ENCODE measurements at places on chromosomes 6 and 20.

GRCh38 chr6:33192671-33193602 lies 670 bp upstream of the COL11A2 start:
- H3K4me3 ChIP-seq = peak overlapping the region; percentile 72
- peaks cover 21% of the 10 kb centered on the region for H3K36me3 ChIP-seq
- peaks cover 20% of the 10 kb centered on the region for H3K27me3 ChIP-seq

GRCh38 chr6:149122850-149123821 lies 194.4 kb upstream of the TAB2 start:
- peak overlapping the region; percentile 79 for H3K27ac ChIP-seq
- H3K4me3 ChIP-seq = peak overlapping the region; percentile 38
- H3K27me3 ChIP-seq = no peaks in the 10 kb centered on the region
- peaks cover 26% of the 10 kb centered on the region for H3K36me3 ChIP-seq
- peaks cover 28% of the 10 kb centered on the region for H3K4me1 ChIP-seq

GRCh38 chr20:33793011-33793931 lies 17.9 kb upstream of the CHMP4B start:
- no peak overlapping the region for H3K27ac ChIP-seq
- H3K4me3 ChIP-seq = no peak overlapping the region
- DNase-seq = no peak

GRCh38 chr6:72032086-72032485 lies 145.7 kb downstream of the RIMS1 start:
- no peaks in the 10 kb centered on the region for H3K36me3 ChIP-seq
- H3K4me3 ChIP-seq = no peak overlapping the region
- no peaks in the 10 kb centered on the region for H3K4me1 ChIP-seq
- H3K27me3 ChIP-seq = no peaks in the 10 kb centered on the region

DNA sequence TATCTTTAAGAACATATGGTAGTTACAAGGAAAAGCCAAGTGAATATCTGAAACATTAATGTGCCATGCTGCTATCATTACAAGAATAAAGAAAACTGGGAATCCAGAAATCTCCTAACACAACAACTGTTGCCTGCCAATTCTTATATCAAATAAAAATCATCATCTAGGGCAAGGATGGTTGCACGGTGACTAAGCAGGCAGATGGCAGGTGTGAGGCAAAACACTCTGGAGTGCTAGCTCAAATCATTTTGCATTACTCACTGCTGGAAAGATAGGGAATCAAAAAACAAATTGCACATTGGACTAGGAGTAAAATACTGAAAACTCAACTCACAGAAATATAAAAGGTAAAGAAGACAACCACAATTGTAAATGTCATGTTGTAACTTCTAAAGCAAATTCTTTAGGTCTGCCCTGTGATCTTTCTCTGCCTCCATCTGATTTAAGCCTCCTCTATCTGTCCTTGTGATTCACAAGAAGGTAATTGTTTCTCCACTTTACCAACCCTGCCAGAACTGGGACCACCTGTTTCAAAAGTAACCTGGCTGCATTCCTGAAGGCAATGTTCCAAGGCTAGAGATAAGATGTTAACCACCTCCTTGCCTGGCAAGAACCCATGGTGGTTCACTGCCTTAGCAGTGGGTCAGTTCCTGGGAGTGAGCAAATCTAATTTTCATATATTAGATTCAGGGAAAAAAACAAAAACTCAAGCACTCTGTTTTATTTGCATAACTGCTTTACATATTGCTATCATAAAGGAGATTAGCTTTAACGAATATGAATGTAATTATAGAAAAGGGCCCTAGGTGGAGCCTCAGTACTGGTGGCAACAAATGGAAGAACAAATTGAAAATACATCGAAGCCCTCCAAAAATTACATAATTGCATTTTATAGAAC lies 33.1 kb upstream of the LCA5 start:
- DNase-seq = no peak
- no peaks in the 10 kb centered on the region for H3K4me1 ChIP-seq
- H3K27ac ChIP-seq = no peak overlapping the region

- H3K4me3 ChIP-seq = no peak overlapping the region
- H3K27me3 ChIP-seq = peaks cover 8% of the 10 kb centered on the region
- H3K27ac ChIP-seq = no peak overlapping the region
These were observed 94.0 kb upstream of the PHACTR1 start for GRCh38 chr6:12622566-12622965.

DNA sequence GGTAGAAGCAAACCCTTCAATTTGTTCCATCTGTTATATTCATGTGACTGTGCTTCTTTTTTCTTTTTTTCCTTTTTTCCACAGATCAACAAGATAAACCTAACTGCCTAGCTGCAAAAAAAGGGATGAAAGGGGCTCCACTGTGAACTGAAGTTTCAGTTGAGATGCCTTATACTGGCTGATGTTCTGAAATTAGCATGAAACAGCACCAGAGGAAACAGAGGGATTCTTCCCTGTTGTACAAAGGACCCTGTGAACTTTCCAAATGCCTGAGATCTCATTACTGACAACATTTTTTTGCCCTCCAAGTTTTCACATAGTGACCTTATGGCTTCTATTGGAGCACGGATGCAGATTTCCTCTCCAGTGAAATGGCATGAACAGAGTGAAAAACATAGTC lies 302.7 kb upstream of the TFAP2D start:
- H3K27ac ChIP-seq = no peak overlapping the region
- H3K4me1 ChIP-seq = no peaks in the 10 kb centered on the region
- H3K36me3 ChIP-seq = peaks cover 8% of the 10 kb centered on the region
- no peaks in the 10 kb centered on the region for H3K27me3 ChIP-seq
- no peak for DNase-seq

DNA sequence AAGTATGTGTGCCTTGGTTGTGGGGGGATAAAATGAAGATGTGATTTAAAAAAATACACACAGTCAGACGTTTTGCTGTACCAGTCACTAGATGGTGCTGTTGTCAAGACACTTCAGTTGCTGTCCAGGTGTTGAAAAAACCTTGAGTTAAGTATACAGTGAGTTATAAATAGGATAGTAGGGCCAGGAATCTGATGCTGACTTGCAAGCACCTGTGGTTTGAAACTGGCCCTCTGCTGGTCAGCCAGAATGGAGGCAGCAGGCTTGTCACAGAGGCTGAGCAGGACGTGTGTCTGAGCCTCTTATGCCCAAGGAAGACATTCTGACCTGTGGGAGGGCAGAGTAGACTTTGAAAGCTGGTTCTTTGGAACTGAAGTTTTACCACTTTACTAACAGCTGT lies 27.8 kb downstream of the RNF8 start:
- H3K27me3 ChIP-seq = no peaks in the 10 kb centered on the region
- H3K36me3 ChIP-seq = peaks cover 23% of the 10 kb centered on the region
- H3K4me3 ChIP-seq = no peak overlapping the region
- H3K4me1 ChIP-seq = peaks cover 8% of the 10 kb centered on the region
- DNase-seq = no peak

- peak; percentile 92 for DNase-seq
- no peaks in the 10 kb centered on the region for H3K27me3 ChIP-seq
- H3K4me3 ChIP-seq = peak overlapping the region; percentile 83
- H3K4me1 ChIP-seq = peaks cover 54% of the 10 kb centered on the region
- H3K36me3 ChIP-seq = no peaks in the 10 kb centered on the region
These were observed 60.3 kb upstream of the HFE start for GRCh38 chr6:26026833-26027490.

GRCh38 chr6:13431059-13431656 lies 56.2 kb downstream of the GFOD1 start:
- peaks cover 88% of the 10 kb centered on the region for H3K4me1 ChIP-seq
- H3K4me3 ChIP-seq = peak overlapping the region; percentile 86
- DNase-seq = no peak
- no peaks in the 10 kb centered on the region for H3K27me3 ChIP-seq
- H3K27ac ChIP-seq = peak overlapping the region; percentile 91

- no peaks in the 10 kb centered on the region for H3K36me3 ChIP-seq
- peaks cover under 1% of the 10 kb centered on the region for H3K27me3 ChIP-seq
- H3K4me3 ChIP-seq = no peak overlapping the region
- no peak for DNase-seq
- peaks cover 13% of the 10 kb centered on the region for H3K4me1 ChIP-seq
These were observed 48.3 kb upstream of the RNF24 start for GRCh38 chr20:4063631-4064030.

GRCh38 chr6:74734901-74735300 lies 471.0 kb downstream of the COL12A1 start:
- no peaks in the 10 kb centered on the region for H3K27me3 ChIP-seq
- DNase-seq = no peak
- H3K4me1 ChIP-seq = no peaks in the 10 kb centered on the region
- no peak overlapping the region for H3K27ac ChIP-seq
- H3K4me3 ChIP-seq = no peak overlapping the region

- H3K4me1 ChIP-seq = peaks cover 28% of the 10 kb centered on the region
- peak overlapping the region; percentile 44 for H3K27ac ChIP-seq
- H3K4me3 ChIP-seq = no peak overlapping the region
- no peak for DNase-seq
- no peaks in the 10 kb centered on the region for H3K27me3 ChIP-seq
- peaks cover 13% of the 10 kb centered on the region for H3K36me3 ChIP-seq
These were observed 57.3 kb upstream of the TRAF3IP2 start for GRCh38 chr6:111662794-111663593.

GRCh38 chr6:157335829-157336228 lies 12.5 kb upstream of the TMEM242 start:
- no peaks in the 10 kb centered on the region for H3K4me1 ChIP-seq
- DNase-seq = no peak

DNA sequence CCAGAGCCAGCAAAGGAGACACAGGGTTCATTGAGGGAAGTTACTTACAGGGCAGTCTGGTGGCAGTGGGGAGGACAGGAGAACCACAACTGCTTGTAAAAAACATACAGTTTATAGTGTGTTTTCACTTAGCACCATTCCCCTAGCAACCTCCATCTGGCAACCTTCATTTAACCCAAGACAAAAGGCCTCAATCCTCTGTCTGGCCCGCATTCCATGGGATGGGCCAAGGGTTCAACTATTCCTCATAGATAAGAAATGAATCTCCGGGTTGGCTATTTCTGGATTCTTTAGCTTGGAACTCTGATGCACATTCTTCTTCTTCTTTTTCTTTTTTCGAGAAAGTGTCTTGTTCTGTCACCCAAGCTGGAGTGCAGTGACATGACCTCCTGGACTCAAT lies 26.3 kb upstream of the FYN start:
- H3K27ac ChIP-seq = no peak overlapping the region
- no peak overlapping the region for H3K4me3 ChIP-seq
- H3K36me3 ChIP-seq = no peaks in the 10 kb centered on the region

DNA sequence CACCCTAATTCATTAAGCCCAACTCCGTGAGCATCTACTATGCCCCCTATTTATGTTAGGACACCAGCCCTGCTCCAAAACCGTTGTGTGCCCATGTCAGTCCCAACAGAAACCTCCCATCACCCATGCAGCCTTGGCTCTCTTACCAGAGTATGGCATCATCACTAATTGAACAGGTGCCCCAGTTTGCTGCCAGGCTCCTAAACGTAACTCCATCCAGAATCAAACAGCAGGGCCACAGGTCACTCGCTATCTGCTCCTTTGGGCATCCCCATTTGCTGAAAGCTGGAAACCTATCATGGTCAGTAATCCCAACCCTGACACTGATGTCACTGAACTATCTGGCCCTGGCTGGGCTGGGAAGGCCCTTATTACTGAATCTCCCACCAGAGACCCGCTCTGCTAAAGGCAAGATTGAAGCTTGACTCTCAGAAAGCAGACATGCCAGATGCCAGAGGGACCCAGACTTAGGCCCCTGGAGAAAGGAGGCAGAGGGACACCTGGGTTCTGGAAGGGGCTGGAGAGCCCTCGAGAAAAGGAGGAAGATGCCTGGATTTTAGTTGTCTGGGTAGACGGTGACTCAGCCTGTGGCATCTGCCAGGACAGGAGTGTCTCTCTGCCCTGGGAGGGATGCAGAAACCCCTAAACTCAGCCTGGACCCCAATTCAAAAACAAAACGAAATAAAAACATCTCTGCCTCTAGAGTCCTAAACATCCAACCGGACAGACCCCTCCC lies 14.0 kb downstream of the MUCL3 start:
- no peak overlapping the region for H3K27ac ChIP-seq
- peaks cover 18% of the 10 kb centered on the region for H3K4me1 ChIP-seq
- DNase-seq = no peak
- H3K4me3 ChIP-seq = peak overlapping the region; percentile 66
- no peaks in the 10 kb centered on the region for H3K36me3 ChIP-seq
- peaks cover 75% of the 10 kb centered on the region for H3K27me3 ChIP-seq

- peak overlapping the region; percentile 93 for H3K4me3 ChIP-seq
- peaks cover 27% of the 10 kb centered on the region for H3K4me1 ChIP-seq
- H3K36me3 ChIP-seq = no peaks in the 10 kb centered on the region
- H3K27ac ChIP-seq = peak overlapping the region; percentile 91
- no peaks in the 10 kb centered on the region for H3K27me3 ChIP-seq
These were observed 48.8 kb upstream of the ZNF217 start for GRCh38 chr20:53642196-53643030.

- peaks cover 6% of the 10 kb centered on the region for H3K36me3 ChIP-seq
- no peak for DNase-seq
- H3K4me1 ChIP-seq = no peaks in the 10 kb centered on the region
These were observed 173.4 kb downstream of the MRPL14 start for GRCh38 chr6:43953794-43954310.

GRCh38 chr6:145292066-145292465 lies 443.3 kb downstream of the EPM2A start:
- H3K27ac ChIP-seq = no peak overlapping the region
- H3K4me3 ChIP-seq = no peak overlapping the region
- no peaks in the 10 kb centered on the region for H3K27me3 ChIP-seq

- H3K27ac ChIP-seq = no peak overlapping the region
- H3K36me3 ChIP-seq = no peaks in the 10 kb centered on the region
- peaks cover 31% of the 10 kb centered on the region for H3K4me1 ChIP-seq
- DNase-seq = no peak
- H3K4me3 ChIP-seq = no peak overlapping the region
- H3K27me3 ChIP-seq = no peaks in the 10 kb centered on the region
These were observed 4.9 kb upstream of the BCAS1 start for GRCh38 chr20:54075322-54075721.

DNA sequence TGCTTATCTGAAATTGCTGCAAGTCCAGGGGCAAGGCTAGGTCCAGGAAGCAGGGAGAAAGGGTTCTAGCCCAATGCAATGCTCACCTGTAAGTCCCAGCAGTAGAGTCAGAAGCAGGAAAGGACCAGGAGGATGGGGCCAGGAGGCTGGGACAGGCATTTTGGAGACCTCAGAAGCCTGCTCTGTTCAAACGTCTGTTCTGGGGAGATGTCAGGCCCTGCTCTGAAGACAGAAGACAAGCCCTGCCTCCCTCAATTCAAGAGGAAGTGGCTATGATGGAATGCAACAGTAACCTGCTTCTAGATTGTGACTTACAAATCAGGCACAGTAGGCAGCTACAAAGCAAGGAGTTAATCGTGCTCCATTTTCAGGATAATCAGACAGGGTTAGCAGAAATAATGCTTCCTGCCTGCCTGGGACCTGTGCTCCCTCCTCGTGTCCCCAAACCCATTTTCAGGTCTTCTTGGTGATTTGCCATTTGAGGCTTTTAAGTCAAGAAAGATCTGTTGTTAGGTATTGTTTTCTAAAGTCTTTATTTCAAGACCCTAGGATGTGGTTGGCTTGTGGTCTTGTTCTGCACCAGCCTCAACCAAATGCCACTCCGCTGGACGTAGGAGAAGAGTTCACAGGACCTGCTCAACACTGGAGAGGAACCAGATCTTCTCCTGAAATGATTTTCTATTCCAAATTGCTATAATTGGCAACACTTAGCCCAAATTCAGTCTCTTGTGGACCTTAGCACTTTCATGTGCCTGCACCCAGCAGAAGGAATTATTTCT lies at the start of gene SIRPG:
TSS of gene SIRPG (minus strand) at position 224 of the 779 bp plus-strand sequence. CDS start at position 159, 65 bp downstream.
- peak within 1 kb of the TSS; percentile 79 for H3K4me3 ChIP-seq
- H3K36me3 ChIP-seq = no peaks in the 10 kb centered on the region
